ENCODE measurements at places on chromosomes 12 and 14.

GRCh38 chr14:101761881-101762529 is 496 bp downstream of the PPP2R5C start:
- no peak for DNase-seq

- DNase-seq = no peak
Measured at GRCh38 chr12:130053651-130054069, 108.6 kb upstream of the FZD10 start.

DNA sequence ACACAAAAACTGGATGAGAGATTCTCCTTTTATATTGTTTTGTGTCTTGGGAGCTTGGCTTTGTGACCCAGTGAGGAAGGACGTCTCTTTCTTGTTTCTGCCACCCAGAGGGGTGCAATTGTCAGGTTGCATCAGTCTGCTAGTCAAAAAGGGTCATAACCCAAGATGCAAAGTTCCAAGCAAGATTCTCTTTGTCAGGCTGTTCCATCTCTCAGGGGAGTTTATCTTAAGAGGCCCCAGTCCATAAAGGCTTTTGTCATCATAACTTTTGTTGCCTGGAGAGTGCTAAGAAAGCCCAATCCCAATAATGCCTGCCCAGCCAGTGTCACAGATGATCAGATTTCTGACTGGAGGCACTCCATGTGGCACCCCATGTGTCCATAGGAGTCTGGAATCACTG is 444.9 kb downstream of the TRHDE start:
- DNase-seq = no peak

DNA sequence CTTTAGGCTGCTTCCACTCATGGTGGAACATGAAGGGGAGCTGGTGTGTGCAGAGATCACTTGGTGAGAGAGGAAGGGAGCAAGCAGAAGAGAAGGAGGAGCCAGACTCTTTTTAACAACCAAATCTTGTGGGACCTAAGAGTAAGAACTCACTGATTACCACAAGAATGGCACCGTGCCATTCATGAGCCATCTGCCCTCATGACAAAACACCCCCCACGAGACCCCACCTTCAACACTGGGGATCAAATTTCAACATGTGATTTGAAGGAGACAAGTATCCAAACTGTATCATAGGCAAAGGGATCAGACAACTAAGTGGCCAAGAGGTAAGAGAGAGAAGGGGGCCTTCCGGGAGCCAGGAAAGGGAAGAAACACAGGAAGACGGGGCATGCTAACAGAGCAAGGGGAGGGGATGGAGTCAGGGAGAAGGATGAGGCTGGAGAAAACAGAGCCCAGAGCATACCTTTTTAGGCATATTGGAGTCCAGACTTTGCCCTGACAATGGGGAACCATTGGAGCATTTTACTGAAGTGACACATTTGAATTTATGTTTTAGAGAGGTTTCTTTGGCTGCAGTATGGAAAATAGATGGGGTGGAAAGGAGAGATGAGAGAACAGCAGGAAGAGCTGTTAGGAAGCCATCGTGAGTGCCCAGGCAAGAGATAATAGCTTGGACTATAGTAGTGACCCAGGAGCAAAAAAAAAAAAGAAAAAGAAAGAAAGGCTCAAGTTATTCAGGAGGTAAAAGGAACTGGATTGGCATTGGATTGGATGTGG is 204.4 kb upstream of the NUDT4 start:
- no peak for DNase-seq

GRCh38 chr12:13094367-13094766 is 9.1 kb downstream of the GSG1 start:
- DNase-seq = peak; percentile 85

Measured in inflammatory macrophage treated with lipopolysaccharide for 1 hour (primary cell).